ENCODE measurements at places on chromosomes 5 and 9. TPM values are rescaled to one million over a fixed set of nuclear protein-coding genes. Genes with fewer than 3 reads are reported as not detected.

GRCh38 chr5:127072861-127073846 is at the start of gene C5orf63:
Gene C5orf63, minus strand, starts transcription at chr5:127073502. Its CDS starts 14,507 bp downstream, at chr5:127058995.
- DNase-seq, result peak; percentile 61

The KLHL9 gene
- 41.9 TPM for total RNA-seq

DNA sequence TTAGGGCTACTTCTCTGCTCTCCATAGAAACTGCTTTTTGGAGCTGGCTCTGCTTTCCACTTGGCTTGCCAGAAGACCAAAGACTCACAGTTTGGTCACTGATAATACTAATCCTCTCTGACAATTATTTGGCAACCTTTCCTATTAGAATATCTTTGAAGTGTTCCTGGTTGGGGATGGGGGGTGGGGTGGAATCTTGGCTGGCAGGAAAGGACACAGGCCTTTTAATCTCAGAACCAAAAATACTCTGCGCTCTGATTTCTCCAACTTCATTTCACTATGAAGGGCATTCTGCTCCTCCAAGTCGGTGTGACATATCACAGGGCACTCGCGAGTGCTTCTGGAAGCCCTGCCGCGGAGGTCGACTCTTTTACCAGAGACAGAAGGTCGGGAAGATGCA is 1329.0 kb upstream of the WWC1 start:
- no peak for DNase-seq

GRCh38 chr5:172505845-172506244 is 51.5 kb upstream of the SH3PXD2B start:
- no peak for DNase-seq

GRCh38 chr5:80147119-80147815 is 108.6 kb downstream of the SERINC5 start:
- no peak for DNase-seq

All from GM23248 (cell line).